Chondrocyte (in vitro differentiated cells): ENCODE measurements at places on chromosomes 2 and 18. TPM values are rescaled to one million over a fixed set of nuclear protein-coding genes. Genes with fewer than 3 reads are reported as not detected.

ASXL3 gene
- total RNA-seq = 3.4 to 14.5 TPM (median 3.9 TPM) in 3 replicates

CRYGD gene
- total RNA-seq = not detected in 3 replicates

NYAP2 gene
- total RNA-seq = 0.05 TPM in 1 of 3 replicates, not detected in the others

GRCh38 chr2:85159589-85159988, 26.4 kb downstream of the TCF7L1 start:
- no peak overlapping the region for H3K4me3 ChIP-seq
- H3K27me3 ChIP-seq = no peaks in the 10 kb centered on the region
- H3K4me1 ChIP-seq = peaks cover 65% of the 10 kb centered on the region
- no peak for DNase-seq
- no peaks in the 10 kb centered on the region for H3K36me3 ChIP-seq
- H3K27ac ChIP-seq = no peak overlapping the region

DNA sequence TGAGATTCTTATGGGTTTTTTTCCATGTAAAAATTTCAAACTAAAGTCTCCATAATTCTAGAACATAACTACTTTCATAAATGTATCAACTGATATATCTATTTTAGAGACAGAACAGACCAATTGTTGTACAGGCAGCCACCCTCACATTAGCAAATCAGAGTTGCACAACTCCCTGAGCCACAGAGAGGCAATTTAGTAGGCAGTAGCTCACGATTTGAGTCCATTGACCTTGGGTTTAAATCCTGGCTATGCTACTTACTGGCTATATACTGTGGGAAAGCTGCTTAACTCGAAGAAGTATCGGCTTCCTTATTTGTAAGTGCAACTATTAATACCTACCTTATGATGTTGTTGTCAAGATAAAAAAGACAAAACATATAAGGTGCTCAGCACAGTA, 16.2 kb downstream of the MTIF2 start:
- H3K4me1 ChIP-seq = no peaks in the 10 kb centered on the region
- H3K36me3 ChIP-seq = peaks cover 9% of the 10 kb centered on the region
- H3K27me3 ChIP-seq = no peaks in the 10 kb centered on the region
- no peak overlapping the region for H3K4me3 ChIP-seq
- no peak for DNase-seq
- no peak overlapping the region for H3K27ac ChIP-seq

- H3K27me3 ChIP-seq = no peaks in the 10 kb centered on the region
- H3K4me1 ChIP-seq = no peaks in the 10 kb centered on the region
- no peak for DNase-seq
- H3K27ac ChIP-seq = no peak overlapping the region
- H3K36me3 ChIP-seq = no peaks in the 10 kb centered on the region
These were observed 174.4 kb upstream of the FBXO11 start for GRCh38 chr2:48080534-48081316.

- no peaks in the 10 kb centered on the region for H3K36me3 ChIP-seq
- H3K4me3 ChIP-seq = no peak overlapping the region
- H3K27ac ChIP-seq = no peak overlapping the region
These were observed 62.2 kb downstream of the GALNT14 start for GRCh38 chr2:31075941-31076590.

DNA sequence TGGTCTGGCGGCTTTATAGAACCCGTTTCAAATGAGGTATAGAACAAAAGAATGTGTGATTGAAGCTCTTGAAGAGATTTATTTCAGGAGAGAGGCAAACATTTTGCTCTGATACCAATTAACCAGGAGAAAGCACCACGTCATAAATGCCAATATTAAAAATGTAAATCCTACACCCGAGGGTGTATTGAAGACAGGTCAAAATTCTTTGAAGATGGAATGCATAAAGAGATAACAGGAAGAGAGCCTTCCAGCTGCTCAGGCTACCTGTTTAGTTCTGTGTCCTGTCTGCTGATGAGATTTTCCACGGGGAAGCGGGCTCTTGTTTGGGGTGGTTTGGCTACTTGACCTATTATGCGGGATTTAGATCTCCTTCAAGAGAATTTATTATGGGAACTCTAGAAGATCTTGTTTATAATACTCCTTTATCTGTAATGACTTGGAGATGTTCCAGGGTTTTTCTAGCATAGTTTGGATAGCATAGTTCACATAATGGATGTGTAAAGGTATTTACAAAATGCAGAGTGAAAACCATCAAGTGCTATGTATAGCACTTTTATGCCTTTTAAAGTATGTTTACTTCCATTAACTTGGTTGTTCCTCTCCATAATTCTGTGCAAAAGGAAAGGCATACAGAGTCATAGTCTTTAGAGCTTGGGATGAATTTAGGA, 204.5 kb upstream of the SPRED2 start:
- H3K36me3 ChIP-seq = peaks cover 3% of the 10 kb centered on the region
- no peak overlapping the region for H3K4me3 ChIP-seq
- peaks cover 12% of the 10 kb centered on the region for H3K27me3 ChIP-seq
- H3K4me1 ChIP-seq = peaks cover 37% of the 10 kb centered on the region
- H3K27ac ChIP-seq = no peak overlapping the region
- no peak for DNase-seq

DNA sequence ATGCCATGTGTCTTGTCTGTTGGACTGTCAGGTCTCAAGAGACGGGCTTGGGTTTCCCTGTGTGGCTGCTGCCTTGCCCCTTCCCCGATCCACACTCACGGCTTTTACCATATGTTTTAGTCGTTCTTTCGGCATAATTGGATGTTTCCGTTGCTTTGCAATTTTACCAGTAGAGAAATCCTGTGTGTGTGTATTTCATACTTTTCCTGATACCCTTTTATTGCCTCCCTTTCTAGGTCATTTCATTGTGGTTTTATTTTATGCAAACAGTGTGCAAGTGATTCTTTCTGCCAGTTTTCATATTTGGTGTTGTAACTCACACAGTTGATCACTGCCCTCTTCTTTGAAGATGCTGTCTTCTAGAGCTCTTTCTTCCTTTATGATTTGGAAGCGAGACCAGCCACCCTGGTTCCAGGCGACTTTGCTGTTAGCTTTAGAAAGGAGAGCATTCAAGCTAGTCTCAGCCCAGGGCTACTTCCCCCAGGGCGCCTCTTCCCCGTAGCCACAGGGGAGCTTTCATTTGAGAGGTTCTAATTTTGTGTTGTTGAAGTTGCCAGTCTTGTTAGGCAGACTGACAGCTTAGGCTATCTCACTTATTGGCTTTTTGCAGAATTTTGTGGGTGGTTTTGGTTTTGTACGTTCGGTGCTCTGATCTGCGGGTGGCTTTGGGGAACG, 17.0 kb downstream of the SH3BP4 start:
- H3K4me1 ChIP-seq = peaks cover 73% of the 10 kb centered on the region
- H3K27ac ChIP-seq = peak overlapping the region; percentile 87
- peak overlapping the region; percentile 51 for H3K4me3 ChIP-seq
- no peak for DNase-seq

HJURP gene
- total RNA-seq = 6.9 to 9.2 TPM (median 8.2 TPM) in 3 replicates
